ENCODE measurements at places on chromosomes 12 and 14.

DNA sequence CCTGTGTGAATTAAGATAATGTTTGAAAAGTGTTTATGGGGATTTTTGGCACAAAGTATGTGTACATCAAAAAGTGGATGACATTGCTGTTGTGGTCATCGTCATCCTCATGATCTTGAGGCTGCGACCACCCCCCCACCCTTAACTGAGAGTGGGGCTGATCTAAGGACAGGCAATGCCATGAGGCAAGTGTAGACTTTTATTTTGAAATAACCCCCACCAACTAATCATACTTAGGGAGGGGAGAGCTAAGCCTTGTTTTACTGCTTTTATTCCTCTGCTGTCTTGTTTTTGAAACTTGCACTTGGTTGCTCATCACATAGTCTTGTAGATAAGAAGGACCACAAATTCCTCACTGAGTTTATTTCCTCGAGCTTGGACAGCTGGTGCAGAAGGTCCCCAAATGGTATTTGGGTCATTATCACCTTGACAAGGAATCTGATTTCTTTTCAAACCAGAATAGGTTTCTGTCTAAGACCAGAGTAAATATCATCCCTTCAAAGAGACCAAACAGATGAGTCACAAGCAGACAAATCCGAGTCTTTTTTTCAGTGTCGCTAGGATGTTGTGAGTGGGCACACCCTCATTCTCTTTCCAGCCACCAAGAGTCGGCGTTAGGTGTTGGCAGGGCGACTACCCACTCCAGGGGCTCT is 23.9 kb upstream of the SMOC1 start:
- no peak for DNase-seq

DNA sequence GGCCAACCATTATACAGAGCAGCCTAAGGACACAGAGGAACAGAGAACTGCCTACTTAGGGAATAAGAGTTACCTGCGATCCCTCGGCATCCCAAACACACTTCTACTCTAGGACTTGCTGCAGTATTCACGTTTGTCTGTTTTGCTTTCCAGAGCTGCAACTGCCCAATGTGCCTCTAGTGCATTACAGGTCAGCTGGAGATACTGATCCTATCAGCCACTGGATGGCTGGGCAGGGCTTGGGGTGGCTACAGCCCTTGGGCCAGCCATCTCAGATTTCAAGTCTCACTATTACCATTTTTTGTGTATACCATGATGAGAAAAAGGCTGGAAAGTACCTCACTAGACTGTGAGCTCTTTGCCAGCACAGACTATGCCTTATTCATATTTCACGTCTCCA is 4.6 kb downstream of the ARF3 start:
- no peak for DNase-seq

GRCh38 chr14:21796916-21797315 is 123.3 kb upstream of the OR4E1 start:
- no peak for DNase-seq

DNA sequence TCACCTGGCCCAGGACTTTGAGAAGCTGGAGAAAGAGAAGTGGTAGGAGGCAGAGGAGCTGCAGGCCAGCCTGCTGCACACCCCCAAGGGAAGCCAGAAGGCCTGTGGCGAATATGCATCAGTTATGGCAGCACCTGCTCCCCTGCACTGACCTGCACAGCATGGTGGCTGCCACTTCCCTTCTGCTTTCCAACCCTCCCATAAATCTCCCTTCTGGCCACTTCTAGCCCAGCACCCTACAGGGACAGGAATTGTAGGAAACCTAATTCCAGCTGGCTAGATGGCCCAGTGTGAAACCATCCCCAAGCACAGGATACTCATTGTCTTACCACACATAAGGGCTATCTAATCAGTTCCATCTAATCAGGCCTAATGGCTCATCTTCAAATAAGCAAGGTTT is 136.3 kb downstream of the TBX3 start:
- no peak for DNase-seq

- DNase-seq: no peak
Measured at GRCh38 chr14:90444077-90444696, 47.4 kb downstream of the CALM1 start.

GRCh38 chr12:120366341-120366705 is 2.6 kb downstream of the MSI1 start:
- DNase-seq: no peak

DNA sequence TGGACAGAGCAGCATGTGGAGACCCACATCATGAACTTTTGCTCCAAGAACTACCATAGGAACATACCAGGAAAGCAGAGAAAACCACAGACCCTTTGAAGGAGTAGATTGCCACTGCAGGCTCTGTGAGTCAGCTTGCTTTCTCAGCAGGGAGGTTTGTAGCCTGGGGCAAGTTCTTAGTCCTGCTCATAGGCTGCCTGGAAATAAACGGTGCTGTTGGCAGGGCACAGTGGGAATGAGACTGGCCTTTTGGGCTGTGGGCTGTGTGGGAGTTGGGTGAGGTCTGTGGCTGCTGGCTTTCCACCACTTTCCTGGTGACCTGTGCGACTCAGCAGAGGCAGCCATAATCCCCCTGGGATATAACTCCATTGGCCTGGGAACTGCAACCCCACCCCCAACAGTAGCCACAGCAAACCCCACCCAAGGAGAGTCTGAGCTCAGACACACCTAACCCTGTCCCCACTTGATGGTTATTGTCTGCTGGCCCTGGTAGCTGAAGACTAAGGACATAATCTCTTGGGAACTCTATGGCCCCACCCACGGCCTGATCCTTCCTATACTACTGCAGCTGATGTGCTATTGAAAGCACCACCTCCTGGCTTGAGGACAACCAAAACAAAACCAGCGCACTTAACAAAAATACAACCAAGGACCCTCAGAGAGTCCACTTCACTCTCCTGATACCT is 192.1 kb upstream of the GARIN6 start:
- DNase-seq: no peak

GRCh38 chr12:45315462-45315861 is 99.6 kb downstream of the ANO6 start:
- DNase-seq: no peak

DNA sequence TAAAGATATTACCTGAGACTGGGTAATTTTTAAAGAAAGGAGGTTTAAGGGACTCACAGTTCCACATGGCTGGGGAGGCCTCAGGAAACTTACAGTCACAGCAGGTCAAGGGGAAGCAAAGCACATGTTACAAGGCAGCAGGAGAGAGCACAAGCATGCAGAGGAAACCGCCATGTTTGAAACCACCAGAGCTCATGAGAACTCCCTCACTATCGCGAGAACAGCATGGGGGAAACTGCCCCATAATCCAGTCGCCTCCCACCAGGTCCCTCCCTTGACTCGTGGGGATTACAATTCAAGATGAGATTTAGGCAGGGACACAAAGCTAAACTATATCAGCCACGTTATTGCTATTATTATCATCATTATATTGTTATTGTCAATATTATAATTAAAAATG is 138.7 kb downstream of the RIMBP2 start:
- no peak for DNase-seq

- DNase-seq: no peak
Measured at GRCh38 chr14:79091381-79091963, 921.3 kb downstream of the NRXN3 start.

GRCh38 chr12:53115112-53115890 is 12.0 kb downstream of the SOAT2 start:
- no peak for DNase-seq

- no peak for DNase-seq
Measured at GRCh38 chr14:20615996-20616395, 24.8 kb upstream of the RNASE12 start.

DNA sequence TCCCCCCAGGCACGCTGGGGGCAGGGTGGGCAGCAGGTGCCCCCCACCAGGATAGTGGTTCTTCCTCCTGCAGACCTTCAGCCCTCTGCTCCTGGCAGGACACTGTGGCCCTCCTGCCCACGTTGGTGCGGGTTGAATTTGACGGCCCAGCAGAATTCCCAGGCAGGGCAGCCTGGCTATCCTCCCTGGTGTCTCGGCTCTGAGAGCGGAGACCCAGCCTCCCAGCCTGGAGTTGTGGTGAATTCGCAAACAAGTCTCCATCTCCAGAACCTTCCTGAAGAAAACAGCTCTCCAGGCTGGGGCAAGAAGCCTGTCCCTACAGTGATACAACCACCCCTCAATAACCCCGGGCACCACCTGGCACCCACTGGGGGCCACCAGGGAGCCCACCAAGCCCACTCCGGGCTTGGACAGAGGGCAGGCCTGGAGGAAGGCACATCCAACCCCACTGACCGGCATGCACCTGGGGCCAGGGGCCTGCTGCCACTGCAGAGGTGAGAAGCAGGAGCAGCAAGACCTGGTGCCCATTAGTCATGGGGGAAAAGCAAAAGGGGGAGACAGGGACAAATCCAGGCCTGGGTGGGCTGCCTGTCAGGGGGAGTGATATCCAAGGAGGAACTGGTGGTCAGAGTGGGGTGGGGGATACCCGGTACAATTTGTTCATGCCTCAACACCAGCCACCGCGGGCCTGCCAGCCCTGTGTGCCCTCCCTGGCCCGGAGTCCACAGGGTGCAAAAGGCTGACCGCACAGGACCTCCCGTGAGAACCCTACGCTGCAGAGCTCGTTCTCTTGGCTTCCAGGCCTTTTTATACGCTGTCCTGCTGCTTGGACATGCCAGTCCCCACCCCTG is 3.6 kb downstream of the ANKRD9 start:
- DNase-seq: no peak

- no peak for DNase-seq
Measured at GRCh38 chr12:53738406-53739213, 11.4 kb upstream of the CALCOCO1 start.

- no peak for DNase-seq
Measured at GRCh38 chr12:121252712-121253345, 42.9 kb downstream of the P2RX4 start.

GRCh38 chr12:12447236-12447635 is 90.4 kb downstream of the BORCS5 start:
- no peak for DNase-seq

GRCh38 chr12:76964784-76965571 is 86.2 kb upstream of the CSRP2 start:
- no peak for DNase-seq

GRCh38 chr12:119480551-119480950 is 113.0 kb upstream of the TMEM233 start:
- no peak for DNase-seq

DNA sequence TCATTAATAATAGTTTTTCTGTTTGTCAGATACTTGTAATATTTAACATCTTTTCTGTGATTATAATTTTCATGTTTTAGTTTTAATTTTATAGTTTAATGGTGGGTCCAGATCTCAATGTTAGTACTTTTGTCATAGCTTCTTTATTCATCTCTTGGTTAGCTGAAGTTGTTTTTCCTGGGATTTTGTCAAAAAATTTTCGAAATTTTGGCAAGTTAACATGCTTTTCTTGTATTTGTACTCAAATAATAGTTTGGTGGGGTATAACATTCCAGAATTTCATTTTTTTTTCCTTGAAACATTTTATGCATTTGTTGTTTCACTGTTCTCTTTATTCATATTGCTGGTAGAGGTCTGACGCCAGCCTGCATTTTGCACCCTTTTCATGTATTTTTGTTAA is 45.5 kb downstream of the KTN1 start:
- DNase-seq: no peak

- DNase-seq: no peak
Measured at GRCh38 chr14:76329154-76329928, 46.6 kb upstream of the ESRRB start.

- DNase-seq: no peak
Measured at GRCh38 chr12:130161261-130162243, 712 bp upstream of the FZD10 start.

GRCh38 chr12:71799106-71799505 is 40.5 kb upstream of the TBC1D15 start:
- DNase-seq: no peak

DNA sequence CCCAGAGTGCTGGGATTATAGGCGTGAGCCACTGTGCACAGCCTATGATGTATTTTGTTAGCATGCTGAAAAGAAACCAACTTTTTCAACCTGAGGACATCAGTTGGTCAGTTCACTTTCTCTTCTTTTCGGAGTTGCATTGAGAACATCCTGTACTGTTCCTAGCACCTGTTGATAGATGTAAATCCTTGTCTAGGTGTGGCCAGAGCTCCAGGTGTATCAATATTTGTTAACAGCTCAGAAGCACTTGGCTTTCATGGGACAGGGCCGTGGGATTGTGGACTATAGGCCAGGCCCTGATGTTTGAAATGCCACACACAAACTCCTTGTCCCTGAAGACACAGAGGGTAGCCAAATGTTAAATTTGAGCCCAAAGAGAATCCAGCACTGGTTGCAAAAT is 14.9 kb downstream of the HCAR2 start:
- no peak for DNase-seq

GRCh38 chr12:125999628-126000027 is 934.4 kb downstream of the AACS start:
- DNase-seq: no peak

- DNase-seq: no peak
Measured at GRCh38 chr12:42462486-42462885, 127.1 kb downstream of the PRICKLE1 start.

DNA sequence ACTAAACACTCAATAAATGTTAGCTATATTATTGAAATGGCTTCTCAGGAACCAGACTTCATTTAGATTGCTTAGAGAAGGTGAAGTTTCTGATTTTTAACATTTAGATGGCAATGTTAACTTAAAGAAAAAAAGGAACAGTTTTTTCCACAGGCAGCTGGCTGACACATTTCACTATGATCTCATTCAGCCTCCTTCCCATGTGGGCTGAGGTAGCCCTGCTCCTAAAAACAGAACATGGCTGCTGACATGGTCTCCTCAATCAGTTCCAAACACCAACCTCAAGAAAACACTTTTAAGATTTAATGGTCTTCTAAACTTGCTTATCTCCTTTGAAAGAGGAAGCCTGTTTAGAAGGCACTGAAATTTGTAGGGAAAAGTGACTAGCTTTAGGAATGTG is 23.8 kb downstream of the GNS start:
- no peak for DNase-seq
